ENCODE measurements at places on chromosomes 6 and 20.

- no peak for DNase-seq
Observed at GRCh38 chr6:150617062-150617461, 17.4 kb downstream of the PLEKHG1 start.

- DNase-seq = no peak
Observed at GRCh38 chr6:98292810-98293209, 541.6 kb upstream of the POU3F2 start.

DNA sequence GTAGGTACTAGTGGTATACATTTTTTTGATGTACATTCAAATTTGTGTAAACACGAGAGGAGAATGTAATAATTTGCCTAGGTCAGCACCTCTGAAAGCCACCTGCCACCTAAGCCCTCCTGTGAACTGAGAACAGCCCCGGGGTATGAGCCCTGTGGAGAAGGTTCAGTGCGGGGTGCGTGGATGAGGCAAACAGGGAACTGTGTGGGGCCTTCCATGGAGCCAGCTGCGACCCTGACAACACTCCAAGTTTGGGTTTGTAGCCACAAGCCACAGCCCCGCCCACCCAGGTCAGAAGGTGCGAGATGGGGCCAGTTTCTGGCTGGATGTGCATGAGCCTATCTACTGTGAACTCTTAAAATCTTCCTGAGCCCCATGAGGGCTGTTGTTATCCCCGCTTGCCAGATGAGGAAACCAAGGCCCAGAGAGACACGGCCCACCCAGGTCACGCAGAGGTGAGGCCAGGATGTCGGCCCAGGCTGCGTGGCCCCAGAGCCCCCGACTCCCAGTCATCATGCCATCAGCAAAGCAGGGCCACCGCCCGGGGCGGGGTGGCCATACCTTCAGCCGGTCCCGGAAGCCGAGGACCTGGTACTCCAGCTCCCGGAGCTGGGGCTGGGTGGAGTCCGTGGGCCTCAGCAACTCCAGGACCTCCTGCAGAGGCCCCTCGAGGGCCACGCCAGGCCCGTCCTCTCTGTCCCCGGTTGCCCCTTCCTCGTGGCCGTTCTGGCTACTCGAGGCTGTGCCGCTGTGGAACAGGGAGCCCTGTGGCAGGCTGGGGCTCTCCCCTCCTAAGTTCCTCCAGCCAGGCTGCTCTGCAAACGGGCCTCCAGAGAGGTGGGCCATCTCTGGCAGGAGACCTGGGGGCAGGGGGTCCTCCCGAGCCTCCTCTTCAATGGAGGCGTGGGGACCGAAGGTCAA lies 89.6 kb downstream of the RIPOR3 start:
- DNase-seq = no peak

DNA sequence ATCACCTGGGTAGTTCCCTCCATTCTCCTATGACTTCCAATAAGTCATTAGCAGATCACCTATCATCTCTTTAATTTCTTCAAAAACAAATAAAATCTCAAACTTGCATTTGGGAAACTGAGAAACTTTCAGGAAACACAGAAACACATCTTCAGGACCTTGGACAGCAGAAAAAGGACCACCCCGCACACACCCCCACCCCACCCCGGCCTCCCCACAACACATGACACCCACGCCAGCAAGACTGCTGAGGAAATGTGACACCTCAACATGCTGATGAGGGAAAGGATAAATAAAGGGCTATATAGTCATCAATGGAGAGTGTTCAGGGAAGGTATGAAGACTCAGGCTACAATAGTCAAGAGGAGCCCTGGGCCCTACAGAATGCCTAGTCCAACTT lies 15.6 kb upstream of the TRIM39 start:
- no peak for DNase-seq

GRCh38 chr20:36241678-36242077 lies 5.4 kb downstream of the AAR2 start:
- no peak for DNase-seq

DNA sequence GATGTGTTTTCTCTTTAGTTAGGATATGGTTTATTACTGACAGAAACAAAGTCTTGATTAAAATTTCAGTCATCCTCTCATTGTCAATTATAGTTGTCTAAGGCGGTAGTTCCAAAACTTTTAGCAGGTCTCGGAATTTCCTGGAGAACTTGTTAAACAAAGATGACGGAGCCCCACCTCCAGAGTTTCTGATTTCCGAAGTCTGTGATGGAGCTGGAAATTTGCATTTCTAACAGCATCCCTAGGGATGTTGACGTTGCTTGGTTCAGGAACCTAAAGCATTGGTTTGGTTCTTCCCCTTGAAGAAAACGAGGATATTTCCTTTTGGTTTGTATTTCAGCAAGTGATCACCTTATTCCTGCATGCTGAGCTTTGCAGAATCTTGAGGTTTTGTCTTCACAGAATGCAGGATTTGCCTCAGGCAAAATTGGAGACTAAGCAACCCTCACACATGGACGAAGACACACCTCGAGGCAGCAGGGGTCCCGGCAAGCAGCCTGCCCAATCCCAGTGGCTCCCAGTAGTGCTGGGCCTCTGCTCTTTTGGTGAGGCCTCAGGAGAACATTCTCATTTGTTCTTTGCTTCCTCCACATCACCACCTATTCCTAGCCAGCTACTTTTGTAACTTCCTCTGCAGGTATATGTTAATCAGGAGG lies 187.1 kb upstream of the PHACTR1 start:
- DNase-seq = no peak

GRCh38 chr20:25025986-25026605 lies 31.8 kb downstream of the ACSS1 start:
- no peak for DNase-seq

DNA sequence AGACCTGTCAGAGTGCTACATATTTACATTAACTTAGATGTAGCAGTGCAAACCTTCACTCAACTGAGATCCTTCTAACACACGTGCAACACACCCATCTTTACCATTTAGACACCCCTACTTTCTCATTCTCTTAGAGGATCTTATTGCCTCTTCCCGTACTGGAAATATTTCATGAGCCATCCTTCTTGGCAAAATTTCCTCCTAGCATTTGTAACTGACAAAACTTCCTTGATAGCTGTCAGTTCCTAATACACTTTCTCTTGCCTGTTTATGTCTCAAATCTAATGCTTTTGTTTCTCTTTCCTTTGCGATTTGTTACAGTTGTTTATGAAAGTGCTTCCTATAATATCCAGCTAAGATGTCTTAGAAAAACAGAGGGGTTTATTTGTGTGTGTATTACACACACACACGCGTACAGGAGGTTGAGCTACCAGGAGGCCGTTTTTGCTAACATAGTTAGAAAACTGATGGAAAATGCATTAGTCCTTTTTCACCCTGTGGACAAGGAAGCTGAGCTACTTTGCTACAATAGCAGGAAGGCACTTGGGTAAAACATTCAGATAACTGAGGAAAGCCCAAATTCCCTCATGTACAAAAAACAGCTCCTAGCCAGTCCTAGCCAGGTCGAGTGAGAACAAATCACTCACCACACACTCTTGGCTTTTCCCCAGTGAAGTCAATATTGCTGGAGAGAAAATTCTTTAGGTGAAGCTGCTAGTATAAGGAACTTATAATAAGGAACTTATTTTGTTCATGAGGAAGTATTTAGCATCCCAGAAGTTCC lies 153.6 kb downstream of the NFATC2 start:
- peak; percentile 14 for DNase-seq

DNA sequence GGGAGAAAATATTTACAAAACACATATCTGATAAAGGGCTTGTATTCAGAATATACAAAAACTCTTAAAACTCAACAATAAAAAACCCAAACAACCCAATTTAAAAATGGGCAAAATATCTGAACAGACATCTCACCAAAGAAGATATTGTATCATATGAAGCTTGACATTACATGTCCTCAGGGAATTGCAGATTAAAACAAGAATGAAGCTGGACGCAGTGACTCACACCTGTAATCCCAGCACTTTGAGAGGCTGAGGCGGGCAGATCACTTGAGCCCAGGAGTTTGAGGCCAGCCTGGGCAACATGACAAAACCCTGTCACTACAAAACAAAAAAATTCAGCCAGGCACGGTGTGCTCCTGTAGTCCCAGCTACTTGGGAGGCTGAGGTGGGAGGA lies 135.4 kb upstream of the AKIRIN2 start:
- DNase-seq = no peak

DNA sequence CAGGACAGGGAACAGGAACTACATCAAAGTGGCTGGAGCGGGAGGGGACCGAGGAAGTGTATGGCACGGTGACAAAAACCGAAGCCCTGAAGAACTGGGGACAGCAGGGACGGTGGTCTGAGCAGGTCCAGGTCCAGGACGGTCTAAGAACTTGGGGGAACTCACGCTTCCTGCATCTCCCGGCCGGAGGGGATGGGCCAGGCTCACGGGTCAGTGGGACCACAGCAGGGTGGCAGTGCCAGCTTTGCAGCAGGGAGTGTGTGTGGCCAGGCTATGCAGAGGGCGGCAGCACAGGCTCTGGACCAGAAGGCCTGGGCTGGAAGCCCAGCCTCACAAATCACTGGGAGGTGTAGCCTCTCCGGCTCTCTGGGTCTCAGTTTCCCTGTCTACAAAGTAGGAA lies 123.8 kb downstream of the BMP7 start:
- no peak for DNase-seq

GRCh38 chr6:167751579-167752115 lies 75.1 kb upstream of the AFDN start:
- DNase-seq = no peak

DNA sequence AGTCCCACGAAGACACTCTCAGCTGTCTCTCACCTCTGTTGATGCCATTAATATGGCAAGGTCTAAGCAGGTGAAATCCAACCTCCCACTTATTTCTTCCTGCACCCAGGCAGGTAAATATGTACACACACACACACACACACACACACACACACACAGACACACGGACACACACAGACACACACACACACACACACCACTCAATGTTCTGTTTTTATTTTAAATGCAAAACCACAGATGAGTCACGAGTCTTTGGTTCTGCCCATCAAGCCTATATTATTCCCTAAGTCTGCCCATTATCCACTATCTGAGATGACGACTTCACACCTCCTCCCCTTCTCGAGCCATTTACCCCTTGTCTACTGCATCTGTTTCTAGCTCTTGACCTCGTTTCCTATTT lies 344.7 kb downstream of the CDH26 start:
- DNase-seq = no peak

DNA sequence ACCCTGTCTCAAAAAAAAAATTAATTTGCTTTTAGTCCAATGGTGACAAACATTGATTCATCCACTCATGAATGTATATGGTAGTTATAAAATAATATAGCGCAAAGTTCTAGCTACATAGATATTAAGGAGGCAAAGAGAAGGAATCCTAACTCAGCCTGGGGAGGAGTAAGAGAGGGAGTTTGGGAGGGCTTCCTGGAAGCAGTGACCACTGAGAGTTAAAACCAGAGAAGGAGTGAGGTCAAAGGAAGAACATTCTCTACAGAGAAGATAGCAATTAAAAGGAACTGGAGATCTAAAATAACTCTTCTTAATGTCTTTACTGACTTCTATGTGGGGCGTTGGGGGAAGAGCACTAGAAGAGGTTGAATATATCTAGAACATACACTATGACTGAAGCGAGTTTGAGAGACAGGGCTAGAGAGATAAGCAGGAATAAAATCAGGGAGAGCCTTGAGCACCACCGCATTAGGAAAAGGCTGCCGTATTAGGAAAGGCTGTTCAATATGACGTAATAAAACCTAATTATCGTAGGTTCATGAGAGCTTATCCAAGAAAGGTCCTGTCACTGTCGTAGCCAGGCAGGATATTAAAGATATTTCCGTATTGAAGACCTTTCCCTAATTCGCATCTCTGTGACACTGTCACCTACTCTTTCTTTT lies 81.8 kb upstream of the CNKSR3 start:
- DNase-seq = no peak

DNA sequence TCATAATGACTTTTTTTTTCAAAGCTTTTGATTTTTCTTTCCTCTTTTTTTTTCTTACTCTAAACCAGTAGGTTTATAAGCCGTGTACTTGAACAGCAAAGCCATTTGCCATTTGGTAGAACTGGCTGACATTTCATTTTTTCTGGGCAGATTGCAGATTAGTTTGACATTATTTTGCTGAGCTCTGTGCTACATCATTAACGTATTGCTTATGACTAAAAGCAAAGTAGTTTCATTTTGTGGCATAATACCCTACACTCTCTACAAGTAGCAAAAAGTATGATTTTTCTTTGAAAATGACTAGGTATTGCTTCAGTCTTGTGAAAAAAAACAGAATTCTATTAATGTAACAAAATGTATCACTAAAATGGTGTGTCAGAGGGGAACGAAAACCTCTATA lies 141.3 kb downstream of the GRIK2 start:
- peak; percentile 3 for DNase-seq

DNA sequence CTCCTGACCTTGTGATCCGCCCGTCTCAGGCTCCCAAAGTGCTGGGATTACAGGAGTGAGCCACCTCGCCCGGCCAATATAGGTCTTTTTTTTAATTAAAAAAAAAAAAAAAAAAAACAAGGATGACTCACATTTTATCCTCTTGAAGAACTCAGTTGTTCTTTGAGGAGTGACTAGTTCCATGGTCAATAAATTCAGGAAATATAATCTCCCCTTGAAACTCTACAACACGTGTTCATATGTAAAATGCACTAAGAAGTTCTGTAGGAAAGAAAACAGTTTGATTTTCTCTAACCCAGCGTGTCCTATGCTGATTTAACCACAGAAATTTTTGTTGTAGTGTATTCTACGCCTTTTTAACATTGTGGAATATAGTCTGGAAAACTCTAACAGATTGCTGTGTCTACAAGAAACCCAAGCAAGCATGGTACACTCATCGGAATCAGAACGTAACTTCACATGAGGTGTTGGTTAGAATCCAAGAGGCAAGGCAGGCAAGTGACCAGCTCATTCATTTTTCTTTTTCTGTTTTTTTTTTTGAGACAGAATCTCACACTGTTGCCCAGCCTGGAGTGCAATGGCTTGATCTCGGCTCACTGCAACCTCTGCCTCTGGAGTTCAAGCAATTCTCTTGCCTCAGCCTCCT lies 79.0 kb upstream of the ZNF217 start:
- peak; percentile 41 for DNase-seq

- peak; percentile 14 for DNase-seq
Observed at GRCh38 chr6:113842165-113842564, 15.0 kb upstream of the MARCKS start.

GRCh38 chr6:43277643-43278523 lies 20.2 kb upstream of the SLC22A7 start:
- no peak for DNase-seq

DNA sequence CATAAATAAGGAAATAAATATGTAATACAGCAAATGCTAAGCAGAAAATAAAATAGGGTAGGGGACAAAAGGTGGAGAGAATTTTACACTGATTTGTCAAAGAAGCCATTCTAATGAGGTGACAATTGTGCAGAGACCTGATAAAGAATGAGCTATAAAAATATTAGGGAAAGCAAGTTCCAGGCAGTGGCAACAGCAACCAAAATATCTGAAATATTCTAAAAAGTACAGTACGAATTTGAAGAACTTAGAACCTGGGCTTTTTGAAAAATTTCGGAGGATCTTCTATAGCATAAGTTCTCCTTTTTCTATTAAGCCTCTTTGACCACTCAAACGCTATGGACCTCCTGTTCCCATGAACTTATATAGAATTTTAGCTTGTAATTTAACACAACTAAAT lies 98.0 kb upstream of the FAM184A start:
- no peak for DNase-seq

DNA sequence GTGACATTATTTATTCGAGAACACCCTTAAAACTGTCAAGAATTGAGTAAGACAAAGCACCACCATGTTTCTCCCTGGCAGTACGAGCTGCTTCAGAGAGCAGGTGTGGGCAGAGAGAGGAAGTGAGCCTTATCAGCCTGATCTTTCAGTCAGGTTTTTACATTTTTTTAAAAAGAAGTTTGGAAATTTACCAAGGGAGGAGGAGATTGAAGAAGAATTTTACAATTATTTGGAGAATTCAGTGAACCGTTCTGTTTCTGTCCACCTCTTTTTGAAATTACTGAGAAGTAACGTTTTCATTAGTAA lies 75.5 kb downstream of the ZDHHC14 start:
- DNase-seq = no peak

GRCh38 chr6:131636880-131637792 lies at the start of gene ENPP3:
Gene ENPP3 (plus strand): TSS chr6:131637302. CDS start chr6:131637385, 83 bp downstream.
- DNase-seq = peak; percentile 12

All from cardiac fibroblast (primary cell).